Activated CD8-positive, alpha-beta memory T cell treated with anti-CD3 and anti-CD28 coated beads, Interleukin-2, amount 10 ng/mL, durations not matched to agents 7 days and 5 days (primary cell): ENCODE measurements at places on chromosomes 11 and 22. TPM values are rescaled to one million over a fixed set of nuclear protein-coding genes. Genes with fewer than 3 reads are reported as not detected.

- peaks cover 24% of the 10 kb centered on the region for H3K4me1 ChIP-seq
- H3K27me3 ChIP-seq = no peaks in the 10 kb centered on the region
- H3K36me3 ChIP-seq = peaks cover 7% of the 10 kb centered on the region
- peak within 1 kb of the TSS; percentile 73 for H3K27ac ChIP-seq
- peak; percentile 82 for DNase-seq
Observed at GRCh38 chr22:42270510-42271190, at the start of gene TCF20. Gene TCF20 (minus strand): TSS chr22:42270653. CDS start chr22:42215305, 55,348 bp downstream.

- no peaks in the 10 kb centered on the region for H3K36me3 ChIP-seq
- H3K27ac ChIP-seq = no peak overlapping the region
- peaks cover 54% of the 10 kb centered on the region for H3K27me3 ChIP-seq
Observed at GRCh38 chr22:18022876-18023275, 1.5 kb downstream of the MICAL3 start.

DNA sequence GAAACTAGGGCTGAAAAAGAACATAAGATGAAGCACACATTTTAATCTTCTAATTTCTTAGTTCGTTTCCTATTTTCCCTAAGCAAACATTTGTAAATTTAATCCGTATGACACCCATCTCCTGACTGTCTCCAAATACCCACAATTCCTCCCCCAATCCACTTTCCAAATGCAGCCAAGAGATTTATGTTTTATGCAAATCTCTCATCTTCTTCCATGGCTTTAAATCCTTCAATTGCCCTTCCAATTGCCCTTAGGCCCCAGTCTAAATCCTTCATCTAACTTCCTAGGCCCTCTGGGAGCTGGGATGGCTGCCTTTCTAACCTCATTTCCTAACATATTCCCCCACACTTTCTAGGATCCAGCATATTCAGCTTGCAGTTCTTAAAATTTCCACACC lies 18.0 kb upstream of the POU2AF1 start:
- H3K4me1 ChIP-seq = peaks cover 8% of the 10 kb centered on the region
- no peak overlapping the region for H3K27ac ChIP-seq
- peaks cover 12% of the 10 kb centered on the region for H3K27me3 ChIP-seq
- H3K4me3 ChIP-seq = no peak overlapping the region
- no peak for DNase-seq

DNA sequence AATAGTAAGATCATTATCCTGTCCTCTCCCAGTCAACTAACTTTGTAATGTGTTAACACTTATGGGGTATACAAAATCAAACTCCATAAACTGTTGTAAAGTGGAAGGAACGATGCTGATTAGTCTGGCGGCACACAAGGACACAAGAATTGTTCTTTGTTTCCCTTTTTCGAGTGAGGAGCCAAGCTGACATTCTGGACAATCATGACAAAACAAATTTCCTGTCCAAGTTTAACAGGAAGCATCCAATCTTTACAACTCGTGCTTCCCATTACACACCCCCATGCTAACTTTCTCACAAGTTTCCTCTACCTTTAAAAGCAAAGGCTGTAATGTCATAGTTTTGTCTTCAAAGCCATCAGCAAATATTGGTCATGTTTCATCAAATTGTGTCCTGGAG lies 20.4 kb upstream of the LDLRAD3 start:
- no peaks in the 10 kb centered on the region for H3K4me1 ChIP-seq
- H3K27ac ChIP-seq = no peak overlapping the region
- H3K4me3 ChIP-seq = no peak overlapping the region

- no peaks in the 10 kb centered on the region for H3K27me3 ChIP-seq
- H3K4me3 ChIP-seq = no peak overlapping the region
- no peaks in the 10 kb centered on the region for H3K4me1 ChIP-seq
- DNase-seq = no peak
- H3K36me3 ChIP-seq = peaks cover 28% of the 10 kb centered on the region
- H3K27ac ChIP-seq = no peak overlapping the region
Observed at GRCh38 chr11:35735411-35735810, 72.8 kb downstream of the TRIM44 start.

GRCh38 chr11:123588864-123589262 lies 65.6 kb downstream of the SCN3B start:
- no peak overlapping the region for H3K27ac ChIP-seq
- H3K4me1 ChIP-seq = no peaks in the 10 kb centered on the region
- H3K36me3 ChIP-seq = peaks cover 6% of the 10 kb centered on the region
- no peaks in the 10 kb centered on the region for H3K27me3 ChIP-seq
- DNase-seq = no peak

- DNase-seq = no peak
- no peaks in the 10 kb centered on the region for H3K36me3 ChIP-seq
- no peak overlapping the region for H3K27ac ChIP-seq
- H3K27me3 ChIP-seq = peaks cover 20% of the 10 kb centered on the region
Observed at GRCh38 chr11:20259506-20259905, 99.2 kb upstream of the DBX1 start.

DNA sequence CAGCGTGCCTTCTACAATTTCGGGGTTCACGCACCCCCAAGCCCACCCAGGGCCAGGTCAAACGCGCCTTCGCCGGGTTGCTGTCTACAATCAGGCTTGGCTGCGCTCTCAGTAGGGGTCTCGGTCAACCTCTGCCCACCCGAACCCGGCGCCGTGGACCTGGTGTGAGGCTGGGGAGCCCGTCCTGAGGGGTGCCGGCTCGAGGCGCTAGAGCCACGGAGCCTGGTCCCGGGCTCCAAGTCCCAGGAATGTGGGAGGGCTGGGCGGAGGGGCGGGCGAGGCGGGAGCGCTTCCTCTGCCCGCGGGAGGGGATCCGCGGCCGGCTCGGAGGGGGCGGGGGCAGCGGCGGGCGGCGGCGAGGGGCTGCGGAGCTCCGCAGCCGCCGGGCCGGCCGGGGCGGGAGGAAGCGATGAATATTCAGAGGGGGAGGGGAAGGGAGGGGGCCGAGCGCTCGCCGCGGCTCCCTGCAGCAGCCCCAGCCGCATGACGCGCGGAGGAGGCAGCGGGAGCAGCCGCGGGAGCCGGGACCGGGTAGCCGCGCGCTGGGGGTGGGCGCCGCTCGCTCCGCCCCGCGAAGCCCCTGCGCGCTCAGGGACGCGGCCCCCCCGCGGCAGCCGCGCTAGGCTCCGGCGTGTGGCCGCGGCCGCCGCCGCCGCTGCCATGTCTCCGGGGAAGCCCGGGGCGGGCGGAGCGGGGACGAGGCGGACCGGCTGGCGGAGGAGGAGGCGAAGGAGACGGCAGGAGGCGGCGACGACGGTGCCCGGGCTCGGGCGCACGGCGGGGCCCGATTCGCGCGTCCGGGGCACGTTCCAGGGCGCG lies at the start of gene PTPRJ:
Gene PTPRJ (plus strand): TSS at position 472 of the 819 bp plus-strand sequence. CDS start 354 bp downstream, outside the sequence.
- H3K27me3 ChIP-seq = peaks cover 8% of the 10 kb centered on the region
- H3K27ac ChIP-seq = peak within 1 kb of the TSS; percentile 92
- peak; percentile 62 for DNase-seq
- peaks cover 30% of the 10 kb centered on the region for H3K4me1 ChIP-seq
- peaks cover 24% of the 10 kb centered on the region for H3K36me3 ChIP-seq

GRCh38 chr11:73315293-73316020 lies 7.4 kb downstream of the ARHGEF17 start:
- no peak overlapping the region for H3K4me3 ChIP-seq
- H3K36me3 ChIP-seq = no peaks in the 10 kb centered on the region
- DNase-seq = no peak
- H3K4me1 ChIP-seq = peaks cover 16% of the 10 kb centered on the region
- H3K27ac ChIP-seq = no peak overlapping the region

GRCh38 chr11:26613759-26614158 lies 41.7 kb upstream of the MUC15 start:
- no peaks in the 10 kb centered on the region for H3K4me1 ChIP-seq
- H3K27ac ChIP-seq = no peak overlapping the region
- no peaks in the 10 kb centered on the region for H3K36me3 ChIP-seq
- no peak for DNase-seq
- H3K27me3 ChIP-seq = no peaks in the 10 kb centered on the region
- no peak overlapping the region for H3K4me3 ChIP-seq

Gene TRPM5
- not detected for total RNA-seq

Gene PAMR1
- total RNA-seq = not detected

Gene CPT1B
- 80.1 TPM for total RNA-seq

Gene ZNF215
- 1.4 TPM for total RNA-seq
